A549 treated with GW870086 at 1 μM for 4 hours (cell line): ENCODE measurements at places on chromosomes 4 and X. TPM values are rescaled to one million over a fixed set of nuclear protein-coding genes. Genes with fewer than 3 reads are reported as not detected.

RHOXF2 gene
- total RNA-seq, result not detected in 5 replicates

JCHAIN gene
- 0.13 to 0.66 TPM in 2 of 5 replicates, not detected in the others for total RNA-seq

C4orf54 gene
- not detected in 5 replicates for total RNA-seq

GAGE12E gene
- not detected in 5 replicates for total RNA-seq

MAGEA1 gene
- total RNA-seq, result 0.09 to 0.22 TPM (median 0.16 TPM) in 3 of 5 replicates, not detected in the others

PPBP gene
- 0.38 to 0.45 TPM in 2 of 5 replicates, not detected in the others for total RNA-seq

SHISA3 gene
- total RNA-seq, result 0.06 to 0.07 TPM in 2 of 5 replicates, not detected in the others

SLIT2 gene
- total RNA-seq, result 0.02 to 0.18 TPM (median 0.07 TPM) in 4 of 5 replicates, not detected in the other

COL25A1 gene
- not detected in 5 replicates for total RNA-seq

UCP1 gene
- 0.08 to 0.17 TPM (median 0.09 TPM) in 3 of 5 replicates, not detected in the others for total RNA-seq

CACNA1F gene
- not detected in 5 replicates for total RNA-seq

SCD5 gene
- total RNA-seq, result 6.0 to 8.8 TPM (median 7.4 TPM) in 5 replicates

CYSLTR1 gene
- not detected in 5 replicates for total RNA-seq

IL13RA1 gene
- total RNA-seq, result 50.2 to 66.2 TPM (median 61.3 TPM) in 5 replicates

NAT8L gene
- 10.0 to 14.0 TPM (median 13.2 TPM) in 5 replicates for total RNA-seq

ADH1C gene
- not detected in 5 replicates for total RNA-seq

PIGA gene
- 5.9 to 9.6 TPM (median 8.1 TPM) in 5 replicates for total RNA-seq

WDR17 gene
- total RNA-seq, result 1.4 to 3.2 TPM (median 2.3 TPM) in 5 replicates

DDX53 gene
- total RNA-seq, result not detected in 5 replicates

PDZD4 gene
- total RNA-seq, result 2.2 to 4.1 TPM (median 3.4 TPM) in 5 replicates

GAGE12J gene
- not detected in 5 replicates for total RNA-seq

TECRL gene
- not detected in 5 replicates for total RNA-seq

IL3RA gene
- 0.15 to 0.46 TPM (median 0.17 TPM) in 5 replicates for total RNA-seq

AMOT gene
- total RNA-seq, result 0.01 to 0.03 TPM (median 0.01 TPM) in 3 of 5 replicates, not detected in the others

SSX4B gene
- not detected in 5 replicates for total RNA-seq

FGF13 gene
- total RNA-seq, result 0.07 TPM in 1 of 5 replicates, not detected in the others
